ENCODE measurements at places on chromosomes 11 and 22.

DNA sequence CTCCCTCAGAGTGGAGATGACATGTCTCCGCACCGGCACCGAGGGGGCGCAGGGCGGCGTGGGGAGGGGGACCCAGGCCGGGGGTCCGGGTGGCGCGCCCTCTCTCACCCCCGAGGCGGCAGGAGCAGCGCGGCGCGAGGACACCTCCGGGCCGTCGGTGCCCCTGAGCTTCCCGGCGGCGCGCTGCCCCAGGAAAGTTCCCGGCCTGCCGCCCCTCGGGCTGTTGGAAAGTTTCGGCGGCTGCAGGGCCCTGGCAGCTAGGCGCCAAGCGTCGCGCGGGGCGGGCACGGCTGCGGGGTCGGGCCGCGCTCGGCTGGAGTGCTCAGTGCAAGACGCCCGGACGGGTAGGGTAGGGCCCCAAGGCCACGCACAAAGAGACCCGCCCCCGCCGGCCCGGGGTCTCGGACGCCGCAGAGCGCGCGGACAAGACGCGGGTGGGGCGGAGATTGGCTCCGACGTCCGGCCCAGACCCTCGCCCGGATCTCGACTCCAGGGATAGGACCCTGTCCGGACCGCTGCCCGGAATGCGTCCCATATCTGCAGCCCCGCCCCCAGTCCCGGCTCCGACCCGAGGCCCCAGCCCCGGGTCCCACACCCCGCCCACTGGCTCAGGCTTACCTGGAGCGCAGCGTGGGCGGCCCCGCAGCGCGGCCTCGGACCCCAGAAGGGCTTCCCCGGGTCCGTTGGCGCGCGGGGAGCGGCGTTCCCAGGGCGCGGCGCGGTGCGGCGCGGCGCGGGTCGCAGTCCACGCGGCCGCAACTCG lies 471 bp downstream of the ARVCF start:
- DNase-seq, result no peak

- DNase-seq, result no peak
Measured at GRCh38 chr11:112267188-112267591, 6.5 kb upstream of the PLET1 start.

GRCh38 chr22:31618471-31619176 lies 43.4 kb downstream of the PISD start:
- no peak for DNase-seq

GRCh38 chr11:69926376-69927050 lies 107.3 kb upstream of the FGF3 start:
- DNase-seq, result no peak

GRCh38 chr11:350723-351255 lies 18.5 kb upstream of the B4GALNT4 start:
- DNase-seq, result no peak

GRCh38 chr22:50102946-50103345 lies 13.1 kb downstream of the MOV10L1 start:
- no peak for DNase-seq

- DNase-seq, result no peak
Measured at GRCh38 chr11:59200423-59200746, 12.3 kb downstream of the MPEG1 start.

DNA sequence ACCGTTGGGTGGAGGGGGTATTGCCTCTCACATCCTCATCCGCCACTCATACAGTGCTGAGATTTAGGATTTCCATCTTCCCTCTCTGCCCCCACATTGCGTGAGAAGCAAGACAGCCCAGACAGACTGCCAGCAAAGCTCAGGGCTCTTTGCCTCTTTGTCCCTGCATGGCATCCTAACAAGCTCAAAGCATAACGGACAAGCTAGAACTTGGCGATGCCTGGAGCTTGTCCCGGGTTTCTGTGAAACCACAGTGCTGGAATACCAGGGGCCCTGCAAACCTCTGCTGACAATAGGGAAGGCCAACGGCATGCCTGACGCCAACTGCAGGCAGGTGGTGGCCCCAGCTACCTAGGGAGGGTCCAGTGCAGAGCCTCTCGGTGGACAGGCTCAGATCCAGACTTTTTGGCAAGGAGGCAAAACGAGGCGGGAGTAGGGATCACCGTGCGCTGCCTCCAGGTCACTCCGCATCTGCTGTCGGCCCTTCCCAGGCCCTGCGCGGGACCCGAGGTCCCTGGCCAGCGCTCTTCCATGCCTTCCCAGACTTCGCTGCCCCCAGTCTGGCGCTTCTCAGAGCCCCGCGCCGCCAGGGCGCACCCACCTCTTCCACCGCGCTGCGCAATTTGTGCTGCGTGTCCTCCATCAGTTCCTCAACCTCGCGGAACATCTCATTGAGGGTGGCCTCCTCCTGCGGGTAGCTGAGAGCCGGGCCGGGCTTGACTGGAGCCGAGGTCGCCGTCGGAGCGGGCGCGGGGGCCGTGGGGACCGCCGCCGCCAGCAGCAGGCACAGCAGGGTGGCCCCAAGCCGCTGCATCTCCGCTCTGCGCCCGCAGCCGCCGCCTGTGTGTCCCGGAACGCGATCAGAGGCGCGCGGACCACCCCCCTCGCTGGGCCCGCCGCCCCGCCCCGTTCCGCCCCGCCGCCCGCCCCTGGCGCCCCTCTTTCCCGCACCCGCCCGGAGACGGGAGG lies at the start of gene DKK3:
Gene DKK3, minus strand, starts transcription at position 858 of the 969 bp plus-strand sequence. Its CDS starts 44 bp downstream, at position 814.
- peak; percentile 32 for DNase-seq

DNA sequence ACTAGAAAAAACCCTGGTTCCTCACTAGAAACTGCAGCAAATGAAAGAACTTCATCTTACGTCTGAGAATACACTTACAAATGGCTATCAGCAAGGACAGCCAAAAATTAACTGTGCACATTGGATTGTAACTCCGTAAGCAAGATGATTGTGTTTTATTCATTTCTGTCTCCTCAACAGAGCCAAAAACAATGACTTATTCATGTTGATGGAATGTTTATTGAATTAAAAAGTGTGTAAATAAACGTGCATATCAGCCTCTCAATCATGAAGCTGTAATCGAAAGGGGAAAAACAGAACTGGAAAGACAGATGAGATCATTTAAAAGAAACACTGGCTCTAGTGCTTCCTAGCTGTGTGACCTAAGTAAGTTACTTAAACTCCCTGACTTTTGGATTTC lies 307.5 kb upstream of the ZC3H12C start:
- DNase-seq, result no peak

GRCh38 chr22:31496735-31497146 lies 405 bp downstream of the SFI1 start:
- DNase-seq, result no peak

- no peak for DNase-seq
Measured at GRCh38 chr11:22807855-22808570, 21.6 kb downstream of the SVIP start.

DNA sequence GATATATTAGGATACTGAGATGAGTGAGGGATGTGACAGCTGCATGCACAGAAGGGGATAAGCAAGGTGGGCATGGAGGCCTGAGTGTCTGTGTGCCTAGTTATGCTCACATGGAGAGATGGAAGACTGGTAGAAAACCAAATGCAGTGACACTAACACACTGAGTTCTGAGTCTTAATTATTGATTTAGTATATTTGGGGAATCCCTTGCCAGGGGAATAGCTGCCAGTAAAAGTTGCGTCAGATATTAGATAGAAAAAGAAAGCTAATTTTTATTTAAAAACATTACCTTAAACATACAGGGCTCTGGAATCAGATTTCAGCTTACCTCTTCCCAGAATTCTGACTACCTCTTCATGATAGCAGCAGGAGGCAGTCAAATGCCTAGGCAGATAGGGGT lies 620.5 kb downstream of the METTL15 start:
- no peak for DNase-seq

- no peak for DNase-seq
Measured at GRCh38 chr11:46006418-46007070, 84.1 kb downstream of the LARGE2 start.

GRCh38 chr11:66727282-66728037 lies 1.6 kb downstream of the SPTBN2 start:
- DNase-seq, result no peak

DNA sequence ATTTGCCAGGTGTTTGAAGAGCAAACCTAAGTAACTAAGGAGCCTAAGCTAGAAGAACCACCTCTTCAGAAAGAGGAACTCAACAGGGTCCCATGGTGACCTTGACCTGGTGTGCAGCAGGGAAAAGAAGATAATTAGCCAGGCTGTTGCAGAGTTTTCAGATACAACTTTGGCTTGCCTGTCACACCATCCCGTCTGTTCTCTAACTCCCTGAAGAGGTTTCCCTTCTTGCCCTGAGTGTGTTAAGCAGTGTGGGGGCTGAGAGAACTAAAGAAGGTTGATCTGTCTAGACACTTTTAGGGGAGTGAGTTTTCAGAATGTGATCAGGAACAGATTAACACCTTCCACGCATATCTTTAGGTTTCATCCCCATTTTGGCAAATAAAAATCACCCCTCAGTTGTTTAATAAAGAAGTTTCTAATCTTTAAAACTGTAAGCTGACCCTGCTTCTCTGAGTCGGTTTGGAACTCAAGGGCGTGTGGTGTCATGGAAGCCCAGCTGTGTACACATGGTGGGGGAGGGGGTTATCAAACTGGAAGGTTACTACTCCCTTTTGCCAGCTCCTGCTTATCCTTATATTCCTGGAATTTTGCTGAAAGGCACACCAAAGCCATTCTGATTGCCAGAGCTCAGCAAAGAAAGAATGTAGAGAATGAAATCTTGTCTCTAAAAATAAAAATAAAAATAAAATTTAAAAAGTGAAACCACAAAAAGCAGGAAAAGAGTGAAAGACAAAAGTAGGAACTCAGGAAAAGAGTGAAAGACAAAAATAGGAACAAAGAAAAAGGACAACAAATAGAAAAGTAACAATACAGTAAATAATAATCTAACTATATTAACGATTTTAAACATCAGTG lies 70.2 kb downstream of the DBX1 start:
- DNase-seq, result no peak

GRCh38 chr11:17850336-17850735 lies 115.8 kb downstream of the KCNC1 start:
- no peak for DNase-seq

DNA sequence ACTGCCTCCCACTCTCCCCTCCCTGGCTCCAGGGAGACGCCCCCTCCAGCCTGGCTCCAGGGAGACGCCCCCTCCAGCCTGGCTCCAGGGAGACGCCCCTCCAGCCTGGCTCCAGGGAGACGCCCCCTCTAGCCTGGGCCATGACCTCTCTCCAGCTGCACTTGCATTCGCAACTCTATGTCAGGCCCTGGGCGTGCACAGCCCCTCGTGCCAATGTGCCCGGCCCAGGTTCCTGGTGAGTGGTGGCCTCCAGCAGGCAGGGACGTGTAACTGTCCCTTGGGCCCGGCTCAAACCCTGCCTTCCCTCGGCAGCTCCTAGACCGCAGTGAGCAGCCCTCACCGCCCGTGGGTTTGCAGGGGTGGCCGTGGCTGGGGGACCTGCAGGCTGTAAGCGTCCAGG lies 6.9 kb downstream of the MUC6 start:
- DNase-seq, result no peak

DNA sequence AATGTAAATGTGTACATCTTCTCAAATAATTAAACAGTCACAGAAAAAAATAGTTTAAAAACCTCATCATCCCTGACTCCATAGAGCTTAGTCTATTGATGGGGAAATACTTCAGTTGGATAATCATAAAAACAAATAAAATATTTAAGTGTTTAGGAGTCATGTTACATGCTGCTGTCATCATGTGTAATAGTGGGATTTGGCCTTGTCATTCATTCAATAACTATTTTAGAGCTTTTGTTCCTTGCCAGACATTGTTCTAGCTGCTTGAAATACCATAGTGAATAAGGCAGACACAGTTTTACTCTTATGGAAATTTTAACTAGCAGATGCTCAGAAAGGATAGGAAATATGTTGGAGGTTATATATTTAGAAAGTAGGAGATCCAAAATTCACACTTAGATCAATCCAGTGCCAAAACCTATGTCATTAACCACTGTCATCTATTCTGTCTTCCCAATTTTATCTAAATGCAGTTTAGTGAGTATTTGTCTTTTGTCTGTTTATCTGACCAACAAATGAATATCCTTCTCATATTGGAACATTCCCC lies 324.7 kb downstream of the CASP12 start:
- no peak for DNase-seq

- DNase-seq, result no peak
Measured at GRCh38 chr11:128246810-128247594, 340.4 kb downstream of the ETS1 start.

- DNase-seq, result no peak
Measured at GRCh38 chr11:132576706-132577105, 955.6 kb downstream of the OPCML start.

DNA sequence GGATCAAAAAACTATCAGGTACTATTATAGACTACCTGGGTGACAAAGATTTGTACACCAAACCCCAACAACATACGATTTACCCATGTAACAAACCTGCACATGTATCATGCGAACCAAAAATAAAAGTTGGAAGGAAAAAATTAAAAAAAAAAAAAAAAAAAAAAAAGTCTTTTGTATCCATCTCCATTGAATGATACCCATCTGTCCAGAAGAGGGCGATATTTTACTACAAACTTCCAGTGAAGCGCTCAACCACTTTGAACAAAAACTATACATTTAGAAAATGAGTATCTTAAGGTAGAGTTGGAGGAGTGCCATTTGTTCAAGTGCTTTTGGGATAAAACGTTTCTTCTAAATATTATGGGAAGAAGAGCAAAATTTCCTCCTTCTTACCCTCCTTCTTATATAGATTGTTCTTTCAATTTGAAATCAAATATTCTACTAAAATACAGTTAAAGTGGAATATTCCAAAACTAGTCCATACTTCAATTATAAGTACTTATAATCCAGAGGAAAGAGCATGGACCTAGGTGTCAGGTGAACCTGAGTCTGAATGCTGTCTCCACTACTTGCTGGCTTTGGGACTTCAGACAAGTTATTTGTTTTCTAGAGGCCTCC lies 23.3 kb downstream of the ARL14EP start:
- DNase-seq, result no peak

DNA sequence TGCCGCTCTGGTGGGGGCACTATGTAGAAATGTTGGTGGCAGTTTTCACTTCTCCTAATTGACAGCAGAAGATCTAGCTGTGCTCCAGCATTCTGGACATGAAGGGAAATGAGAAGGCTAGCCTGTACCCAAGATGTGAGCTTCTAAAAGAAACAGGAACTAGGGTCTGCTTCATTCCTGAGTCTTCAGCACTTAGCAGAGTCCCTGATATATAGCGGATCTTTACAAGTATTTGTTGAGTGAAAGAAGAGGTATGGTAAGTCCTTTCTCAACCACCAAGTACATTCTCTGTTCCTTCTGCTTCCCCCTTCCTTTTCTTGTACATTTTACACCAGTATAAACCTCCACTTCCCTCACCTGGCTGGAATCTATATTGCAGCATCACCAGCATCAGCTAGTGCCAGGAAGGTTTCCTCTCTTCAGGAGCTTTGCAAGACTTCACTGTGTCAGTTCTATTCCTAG lies 408.3 kb upstream of the CADM1 start:
- no peak for DNase-seq

- DNase-seq, result no peak
Measured at GRCh38 chr11:16295592-16295991, 60.8 kb downstream of the SOX6 start.

All from amygdala (tissue), 56 donors.